ENCODE measurements at places on chromosomes 5 and 9. TPM values are rescaled to one million over a fixed set of nuclear protein-coding genes. Genes with fewer than 3 reads are reported as not detected.

DNA sequence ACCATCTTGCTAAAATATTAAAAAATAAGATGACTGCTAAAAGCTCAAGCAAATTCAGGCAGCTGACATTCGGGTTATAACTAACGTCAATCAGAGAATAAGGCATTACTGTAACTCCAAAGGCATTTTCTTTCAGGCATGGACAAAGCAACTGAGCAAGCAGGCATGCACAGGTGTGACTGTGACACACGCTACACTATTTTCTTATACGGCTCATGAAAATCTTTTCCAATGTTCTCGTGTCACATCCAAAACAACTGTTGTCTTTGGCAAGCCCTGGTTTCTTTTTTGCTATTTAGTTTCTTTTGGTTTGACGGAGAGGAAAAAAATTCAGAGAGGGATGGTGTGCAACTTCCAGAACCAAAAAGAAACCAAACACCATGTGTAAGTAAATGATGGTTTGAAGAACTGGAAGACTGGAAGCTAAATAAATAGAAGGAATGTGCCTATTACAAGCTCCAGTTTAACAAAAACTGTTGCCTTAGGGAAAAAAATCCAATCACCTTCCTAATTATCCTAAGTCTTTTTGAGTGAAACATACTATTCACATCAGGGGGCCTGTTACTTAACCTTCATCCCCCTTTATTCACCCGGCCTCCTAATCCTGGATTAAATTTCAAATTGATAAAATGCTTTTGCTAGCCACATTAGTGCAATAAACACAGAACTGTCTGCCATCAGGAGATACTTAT, 277.6 kb downstream of the PSAT1 start:
- DNase-seq, result no peak

GRCh38 chr9:132506977-132507669, 75.3 kb upstream of the BARHL1 start:
- DNase-seq, result peak; percentile 8

DNA sequence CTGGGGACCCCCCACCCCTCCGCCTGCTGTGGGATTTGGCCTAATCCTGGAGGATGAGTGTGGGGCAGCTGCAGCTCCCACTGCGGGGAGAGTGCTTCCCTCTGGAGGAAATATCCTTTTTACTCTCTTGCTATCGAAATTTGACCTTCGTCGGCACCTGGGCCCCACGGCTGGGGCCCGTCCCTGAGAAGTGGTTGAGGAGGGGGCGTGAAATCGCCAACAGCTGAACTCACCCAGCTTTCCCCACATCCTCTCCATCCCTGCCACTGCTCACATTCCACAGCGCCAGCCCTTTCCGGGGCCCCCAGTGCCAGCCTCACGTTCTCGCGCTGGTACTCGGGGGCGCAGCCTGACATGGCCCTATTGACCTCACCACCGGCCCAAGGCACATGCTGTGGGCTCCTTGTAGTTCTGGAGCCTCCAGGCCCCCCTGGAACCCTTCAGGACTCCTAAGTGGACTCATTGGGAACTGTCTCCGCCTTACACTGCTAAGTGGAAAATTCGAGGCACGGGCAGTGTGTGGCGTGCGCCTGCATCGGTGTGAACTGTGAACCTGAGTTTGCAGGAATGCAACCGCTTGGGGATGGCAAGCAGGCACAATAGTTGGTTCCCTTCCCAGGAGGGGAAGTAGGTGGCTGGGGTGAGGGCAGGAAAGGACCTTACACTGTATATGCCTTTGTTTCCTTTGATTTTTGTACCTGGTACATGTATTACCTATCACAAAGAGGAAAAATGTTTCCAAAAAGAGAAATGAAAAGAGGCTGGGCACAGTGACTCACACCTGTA, 19.2 kb downstream of the FGFR4 start:
- no peak for DNase-seq

DNA sequence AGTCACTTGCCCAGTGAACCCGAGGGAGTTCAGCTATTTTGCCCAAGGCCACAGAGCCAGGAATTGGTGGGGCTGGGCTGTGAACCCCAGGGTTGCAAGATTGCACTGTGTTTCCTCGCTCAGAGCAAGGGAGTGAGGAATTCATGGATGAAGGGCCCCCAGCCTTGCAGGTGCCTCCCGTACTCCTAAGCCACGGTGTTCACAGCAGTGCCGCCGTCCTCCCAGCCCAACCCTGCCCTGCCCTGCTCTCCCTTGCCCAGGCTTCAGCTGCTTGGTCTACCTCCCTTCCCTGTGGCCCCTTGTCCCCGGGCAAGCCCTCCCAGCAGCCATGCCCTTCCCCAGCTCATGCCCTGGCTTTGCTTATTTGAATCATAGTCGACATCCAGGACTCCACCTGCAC, 6.1 kb downstream of the LAMC3 start:
- no peak for DNase-seq

DNA sequence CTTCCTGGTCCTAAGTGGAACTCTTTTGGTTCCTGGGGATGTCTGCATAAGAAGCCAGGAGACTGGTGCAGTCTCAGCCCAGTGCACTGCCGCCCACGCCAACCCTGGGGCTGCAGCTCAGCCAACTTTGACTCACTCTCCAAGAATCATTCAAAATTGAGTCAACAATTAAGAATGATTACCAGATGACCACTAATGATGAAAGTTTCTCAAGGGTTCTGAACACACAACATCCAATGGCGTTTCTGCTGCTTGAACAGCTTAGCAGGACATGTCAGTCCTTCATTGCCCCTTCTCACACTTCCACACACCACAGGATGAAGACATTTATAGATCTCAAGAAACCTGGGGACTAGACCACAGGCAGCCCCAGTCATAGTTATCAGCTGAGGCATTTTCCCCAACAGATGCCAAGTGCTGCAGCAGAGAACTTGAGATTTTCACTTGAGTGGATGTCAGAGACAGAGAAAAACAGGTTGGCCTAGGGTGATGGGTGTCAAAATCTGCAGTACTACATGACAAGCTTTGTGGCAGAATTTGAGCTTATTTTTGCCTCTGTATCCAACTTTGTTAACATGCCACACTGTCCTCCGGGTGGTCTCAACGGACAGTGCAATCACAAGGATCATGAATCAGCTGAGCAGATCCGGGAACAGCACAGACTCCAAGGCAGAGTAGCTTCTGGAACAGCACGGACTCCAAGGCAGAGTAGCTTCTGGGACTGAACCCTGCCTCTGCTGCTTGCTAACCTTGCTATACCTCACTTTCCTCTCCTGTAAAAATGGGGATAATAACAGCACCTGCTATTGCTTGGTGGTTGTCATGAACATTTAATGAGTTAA, 356.1 kb downstream of the SPOCK1 start:
- no peak for DNase-seq

DNA sequence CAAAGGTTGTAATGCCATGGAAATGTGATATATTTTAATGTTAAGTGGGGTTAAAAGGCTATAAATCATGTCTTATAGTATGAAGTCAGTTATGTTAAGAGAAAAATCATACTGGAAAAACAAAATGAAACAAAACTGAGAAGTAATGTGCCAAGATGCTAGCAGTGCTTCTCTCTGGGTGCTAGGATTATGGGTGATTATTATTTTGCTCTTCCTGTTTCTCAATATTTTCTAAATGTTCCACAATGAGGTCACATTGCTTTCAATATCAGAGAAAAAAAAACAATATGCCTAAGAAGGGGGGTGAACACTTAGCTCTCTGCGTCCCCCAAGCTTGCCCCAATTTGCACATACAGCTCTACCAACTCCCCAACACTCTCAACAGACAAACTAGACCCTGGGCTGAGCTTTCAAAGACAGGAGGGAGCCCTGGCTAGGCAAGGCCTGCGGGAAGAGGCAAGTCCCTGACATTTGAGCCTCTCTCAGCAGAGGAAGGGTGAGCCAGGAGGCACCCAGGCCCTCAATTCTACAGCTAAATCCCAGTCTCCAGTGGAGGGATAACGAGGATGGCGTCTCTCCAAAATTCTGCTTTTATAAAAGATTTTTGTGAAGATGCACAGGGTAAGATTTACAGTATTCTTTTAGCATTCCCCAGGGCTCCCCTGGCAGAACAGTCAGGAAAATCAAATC, 24.4 kb downstream of the WHRN start:
- no peak for DNase-seq

DNA sequence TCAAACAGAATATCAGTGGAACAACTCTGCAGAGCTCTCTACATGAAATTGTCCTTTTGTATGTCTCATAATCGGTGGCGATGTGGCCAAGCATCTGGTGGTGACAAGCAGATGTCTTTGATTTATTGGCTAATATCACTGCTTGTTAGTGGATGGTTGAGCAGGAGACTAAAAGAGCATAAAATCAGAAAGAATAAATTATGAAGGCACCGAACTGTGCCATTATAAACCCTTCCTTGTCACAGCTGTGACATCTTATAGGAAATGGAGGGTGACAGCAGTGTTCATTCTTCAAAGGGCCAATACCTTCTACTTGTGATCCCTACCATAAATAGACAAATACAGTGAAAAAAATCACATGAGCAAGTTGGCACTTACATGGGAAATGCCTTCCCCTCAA, 1404.3 kb downstream of the MAT2B start:
- no peak for DNase-seq

- DNase-seq, result no peak
Observed at GRCh38 chr5:126490167-126490940, 67.1 kb downstream of the GRAMD2B start.

PCDHA9 gene
- not detected for polyA plus RNA-seq

PCDHGB6 gene
- polyA plus RNA-seq, result 0.25 TPM

CTSV gene
- polyA plus RNA-seq, result not detected

PCDHGA11 gene
- polyA plus RNA-seq, result 0.09 TPM

ZBTB26 gene
- polyA plus RNA-seq, result 0.49 TPM

SELENOP gene
- polyA plus RNA-seq, result not detected

All from CD8-positive, alpha-beta memory T cell (primary cell).